Retina (tissue), 1 donor: ENCODE measurements at places on chromosomes 13 and 19.

DNA sequence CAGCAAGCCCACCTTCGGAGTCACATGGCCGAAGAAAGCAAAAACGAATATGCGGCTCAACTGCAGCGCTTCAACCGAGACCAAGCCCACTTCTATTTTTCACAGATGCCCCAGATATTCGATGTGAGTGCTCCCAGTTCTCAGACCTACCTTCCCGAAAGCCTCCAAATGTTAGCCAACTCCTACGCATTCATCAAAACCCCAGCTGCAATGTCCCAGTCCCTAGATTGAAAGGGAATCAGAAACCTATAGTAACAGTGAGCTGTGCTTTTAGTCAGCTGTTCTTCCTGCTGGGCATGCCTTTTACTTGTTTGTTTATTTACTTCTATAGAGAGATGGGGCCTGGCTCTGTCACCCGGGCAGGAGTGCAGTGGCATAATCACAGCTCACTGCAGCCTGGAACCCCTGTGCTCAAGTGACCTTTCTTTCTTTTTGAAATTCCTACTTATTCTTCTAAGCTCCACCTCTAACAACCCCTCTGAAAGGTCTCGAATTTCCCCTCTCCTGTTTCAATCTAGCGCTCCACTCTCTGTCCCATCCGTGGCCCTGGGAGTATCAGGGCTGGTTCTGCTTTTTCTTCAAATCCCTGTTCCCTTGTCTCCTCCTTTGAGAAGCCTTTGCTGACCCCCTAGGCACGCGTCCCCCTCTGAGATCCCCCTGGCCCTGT is 4.4 kb downstream of the TRIP10 start:
- DNase-seq, result no peak

DNA sequence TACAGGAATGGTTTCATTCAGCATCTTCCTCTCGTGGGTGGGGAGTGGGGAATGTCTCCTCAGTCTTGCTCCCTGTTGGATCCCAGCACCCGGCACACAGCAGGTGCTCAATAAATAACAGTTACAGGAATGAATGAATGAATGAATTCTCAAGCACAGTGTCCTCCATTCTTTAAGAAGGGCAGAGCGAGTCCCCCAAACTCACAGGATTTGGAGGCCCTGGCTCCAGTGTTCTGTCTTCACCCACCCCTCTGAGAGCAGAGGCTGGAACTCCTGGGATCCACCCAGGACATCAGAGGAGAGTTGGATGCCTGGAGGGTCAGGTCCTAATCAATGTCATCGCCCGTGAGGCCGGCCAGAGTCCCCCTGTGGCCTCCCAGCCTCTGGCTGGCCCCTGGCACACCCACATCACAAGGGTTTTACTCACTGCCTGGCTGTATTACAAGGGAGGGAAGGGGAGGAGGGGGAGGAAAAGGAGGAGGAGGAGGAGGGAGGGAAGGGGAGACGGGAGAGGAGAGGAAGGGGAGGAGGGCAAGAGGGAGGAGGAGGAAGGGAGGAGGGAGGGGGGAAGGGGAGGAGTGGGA is 8.7 kb upstream of the CREB3L3 start:
- no peak for DNase-seq

DNA sequence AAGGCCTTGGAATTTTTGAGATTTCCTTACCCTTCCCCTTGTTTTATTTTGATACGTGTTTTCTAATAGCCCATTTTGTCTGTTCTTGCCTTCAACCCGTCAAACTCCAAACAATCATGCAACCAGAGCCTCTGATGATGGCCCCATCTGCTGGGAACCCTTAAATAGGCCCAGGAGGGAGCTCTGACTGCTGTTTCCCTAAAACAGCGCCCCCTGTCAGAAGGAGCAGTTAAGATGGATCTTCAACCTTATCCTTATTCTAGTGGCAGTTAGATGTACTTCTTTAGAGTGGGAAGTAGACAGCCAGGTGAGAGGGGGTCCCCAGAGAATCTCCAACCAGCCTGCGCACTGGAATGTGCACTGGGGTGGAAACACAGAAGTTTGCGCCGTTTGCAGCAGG is 1031.0 kb upstream of the PCDH9 start:
- DNase-seq, result no peak

DNA sequence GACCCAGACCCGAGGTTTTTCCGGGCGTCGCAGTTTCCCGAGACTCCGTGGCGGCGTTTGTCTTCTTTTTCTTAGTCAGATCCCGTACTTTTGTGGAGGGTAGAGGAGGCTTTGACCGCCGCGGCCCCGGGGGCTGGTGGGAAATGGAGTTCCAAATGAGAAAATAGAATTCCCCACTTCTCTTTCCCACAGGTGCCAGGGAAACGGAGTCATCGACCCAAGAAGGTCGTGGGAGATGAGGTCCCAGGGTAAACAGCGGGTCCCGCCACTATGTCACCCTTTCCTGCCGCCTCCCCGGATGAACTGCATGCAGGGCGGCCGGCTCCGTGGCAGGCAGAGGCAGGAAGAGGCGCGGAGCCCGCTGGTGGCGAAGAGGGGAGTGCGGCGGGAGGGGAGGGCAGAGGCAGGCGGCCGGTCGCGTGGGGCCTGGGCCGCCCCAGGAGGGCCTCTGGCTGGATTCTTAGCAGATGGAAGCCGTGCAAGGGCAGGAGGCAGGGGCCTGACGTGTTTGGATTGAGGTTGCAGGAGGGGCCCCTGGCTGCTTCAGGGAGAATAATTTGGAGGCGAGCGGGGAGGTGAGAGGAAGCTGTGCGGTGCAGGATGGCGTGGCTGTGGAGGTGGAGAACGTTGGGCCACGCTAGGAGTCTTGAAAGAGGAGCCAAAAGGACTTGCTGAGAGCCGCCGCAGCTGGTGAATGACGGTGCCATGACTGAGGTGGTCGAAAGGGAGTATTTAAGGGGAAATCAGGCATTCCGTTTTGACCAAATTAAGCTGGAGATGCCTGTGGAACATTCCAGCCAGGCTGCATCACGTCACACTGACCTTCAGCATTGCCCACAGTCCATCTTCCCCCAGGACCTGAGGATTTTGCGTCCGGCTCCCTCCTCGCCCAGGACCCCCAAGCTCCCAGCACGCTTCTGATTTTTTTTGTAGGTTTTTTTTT is 11.7 kb downstream of the CYTH2 start:
- peak; percentile 80 for DNase-seq

GRCh38 chr13:113186061-113186900 is 22.2 kb downstream of the PCID2 start:
- DNase-seq, result no peak

GRCh38 chr13:80737513-80737912 is 396.6 kb upstream of the SPRY2 start:
- DNase-seq, result no peak

DNA sequence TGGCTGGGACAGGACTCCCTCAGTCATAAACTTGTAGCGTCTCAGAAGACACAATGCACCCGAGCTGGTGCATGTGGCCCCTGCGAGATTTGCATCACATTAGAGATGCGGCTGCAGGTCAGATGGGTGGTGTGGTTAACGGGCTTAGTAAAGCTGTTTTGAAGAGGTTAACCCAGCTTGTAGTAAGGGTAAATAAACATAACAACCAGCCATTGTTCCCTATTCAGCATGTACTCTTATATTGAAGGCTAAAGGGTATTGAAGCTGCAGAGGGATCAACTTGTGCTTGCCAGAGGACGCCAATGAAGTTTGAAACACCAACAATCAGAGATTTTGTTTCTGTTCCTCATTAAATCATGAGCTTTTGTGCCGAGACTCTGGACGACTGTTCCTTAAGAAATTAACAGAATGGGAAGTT is 79.4 kb downstream of the ZIC5 start:
- DNase-seq, result no peak

DNA sequence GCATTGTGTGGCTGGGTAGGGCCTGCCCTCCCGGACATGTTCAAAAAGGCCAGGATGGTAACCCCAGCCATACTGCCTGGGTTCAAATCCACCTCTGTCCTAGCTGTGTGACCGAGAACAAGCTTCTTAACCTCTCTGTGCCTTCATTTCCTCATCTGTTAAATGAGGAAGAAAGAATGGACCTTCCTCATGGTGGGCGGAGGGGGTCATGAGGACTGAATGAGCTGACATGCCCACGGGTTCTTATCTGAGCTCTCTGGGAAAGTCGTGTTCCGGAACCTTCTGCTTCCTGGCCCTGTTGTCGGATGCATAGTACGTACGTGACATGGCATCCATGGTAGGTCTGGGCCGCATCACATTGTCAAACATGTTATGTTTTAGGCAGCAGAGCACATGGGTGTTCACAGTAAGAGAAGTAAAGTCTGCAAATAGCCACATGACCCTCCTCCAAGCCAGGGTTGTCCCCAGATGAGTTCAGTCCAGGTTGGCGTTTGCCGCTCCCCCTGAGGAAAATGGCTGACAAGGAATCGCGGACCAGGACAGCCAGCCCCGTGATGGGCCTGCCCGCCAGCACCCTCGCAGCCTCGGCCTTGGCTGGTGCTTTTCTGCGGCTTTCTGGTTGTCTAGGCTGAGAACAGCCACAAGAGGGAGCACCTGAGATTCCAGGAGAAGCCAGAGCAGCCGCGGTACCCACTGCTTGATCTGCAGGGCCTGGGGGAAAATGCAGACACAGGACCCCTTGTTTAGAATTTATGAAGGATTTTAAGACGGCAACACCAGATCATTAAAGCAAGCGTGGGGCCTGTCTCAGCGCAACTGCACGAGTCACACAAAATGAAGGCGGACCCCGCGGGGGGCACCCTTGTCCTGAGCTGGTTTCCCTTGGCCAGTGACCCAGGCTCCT is 2.4 kb upstream of the NTN5 start:
- DNase-seq, result peak; percentile 93

DNA sequence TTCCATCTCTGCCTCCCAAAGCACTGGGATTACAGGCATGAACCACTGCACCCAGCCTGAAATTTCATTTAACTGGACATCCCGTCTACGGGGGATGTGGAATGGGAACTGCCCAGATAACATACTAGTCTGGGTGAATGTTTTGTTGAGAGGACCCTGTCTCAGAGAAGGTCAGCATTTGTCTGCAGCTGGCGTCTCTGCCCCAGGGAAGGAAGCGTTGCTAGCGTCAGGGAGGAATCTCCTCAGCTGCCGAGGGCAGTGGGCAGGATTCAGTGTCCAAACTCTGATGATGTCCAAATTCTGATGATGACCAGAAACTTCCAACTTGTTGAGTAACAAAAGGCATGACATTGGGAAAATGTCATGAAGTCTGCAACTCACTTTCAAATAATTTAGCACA is 3.1 kb downstream of the NXNL1 start:
- no peak for DNase-seq

DNA sequence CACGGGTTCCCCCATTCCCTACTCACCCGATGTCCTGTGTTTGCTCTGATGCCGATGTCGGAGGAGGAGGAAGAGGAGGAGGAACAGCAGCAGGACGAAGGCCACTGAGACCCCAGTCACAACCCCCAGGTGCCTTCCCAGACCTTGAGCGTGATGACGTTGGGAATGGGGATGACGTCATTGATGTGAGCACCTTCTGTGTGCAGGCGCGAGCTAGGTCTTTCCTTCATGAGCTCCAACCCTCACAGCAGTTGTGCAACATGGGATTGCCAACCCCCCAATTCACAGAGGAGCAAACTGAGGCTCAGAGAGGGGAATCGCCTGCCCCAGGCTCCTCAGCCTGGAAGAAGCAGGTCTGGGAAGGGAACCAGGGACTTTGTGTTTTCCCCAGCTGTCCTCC is 4.2 kb downstream of the LILRB5 start:
- no peak for DNase-seq

- DNase-seq, result peak; percentile 23
Observed at GRCh38 chr19:16814526-16815100, 14.6 kb upstream of the SIN3B start.

- DNase-seq, result no peak
Observed at GRCh38 chr19:13848798-13849676, 27.9 kb upstream of the NANOS3 start.

GRCh38 chr13:46100191-46100815 is 4.5 kb downstream of the CPB2 start:
- DNase-seq, result no peak

- DNase-seq, result no peak
Observed at GRCh38 chr19:40805258-40805868, 6.4 kb downstream of the EGLN2 start.

DNA sequence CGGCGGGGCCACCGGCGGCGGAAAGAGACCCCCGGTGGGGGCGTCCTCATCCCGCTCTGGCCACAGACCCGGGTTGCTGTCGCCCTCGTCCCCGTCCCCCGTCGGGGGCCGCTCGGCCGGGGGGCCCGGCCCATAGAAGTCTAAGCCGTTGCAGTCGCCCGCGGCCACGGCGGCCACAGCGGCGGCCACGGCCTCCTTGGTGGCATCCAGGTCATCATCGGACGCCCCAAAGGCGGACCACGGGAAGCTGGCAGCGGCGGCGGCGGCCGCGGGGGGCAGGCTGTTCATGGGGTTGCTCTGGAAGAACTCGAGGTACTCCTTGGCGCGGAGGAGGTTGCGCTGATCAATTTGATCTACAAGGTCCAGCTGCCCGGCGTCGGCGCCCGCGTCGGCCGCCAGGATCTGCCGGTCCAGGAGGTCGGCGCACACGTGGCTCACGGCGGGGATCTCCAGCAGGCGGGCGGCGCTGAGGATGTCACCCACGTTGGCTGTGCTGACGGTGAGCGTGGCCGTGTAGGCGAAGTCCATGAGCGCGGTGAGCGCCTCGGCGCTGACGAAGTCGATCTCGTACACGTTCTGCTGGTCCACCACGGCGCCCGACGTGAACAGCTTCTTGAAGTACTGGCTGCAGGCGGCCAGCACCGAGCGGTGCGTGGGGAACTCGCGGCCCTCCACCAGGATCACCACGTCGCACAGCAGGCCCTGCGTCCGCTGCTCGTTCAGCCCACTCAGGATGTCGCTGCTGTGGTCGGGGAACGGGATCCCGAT is 12.1 kb downstream of the ZBTB7A start:
- DNase-seq, result no peak

DNA sequence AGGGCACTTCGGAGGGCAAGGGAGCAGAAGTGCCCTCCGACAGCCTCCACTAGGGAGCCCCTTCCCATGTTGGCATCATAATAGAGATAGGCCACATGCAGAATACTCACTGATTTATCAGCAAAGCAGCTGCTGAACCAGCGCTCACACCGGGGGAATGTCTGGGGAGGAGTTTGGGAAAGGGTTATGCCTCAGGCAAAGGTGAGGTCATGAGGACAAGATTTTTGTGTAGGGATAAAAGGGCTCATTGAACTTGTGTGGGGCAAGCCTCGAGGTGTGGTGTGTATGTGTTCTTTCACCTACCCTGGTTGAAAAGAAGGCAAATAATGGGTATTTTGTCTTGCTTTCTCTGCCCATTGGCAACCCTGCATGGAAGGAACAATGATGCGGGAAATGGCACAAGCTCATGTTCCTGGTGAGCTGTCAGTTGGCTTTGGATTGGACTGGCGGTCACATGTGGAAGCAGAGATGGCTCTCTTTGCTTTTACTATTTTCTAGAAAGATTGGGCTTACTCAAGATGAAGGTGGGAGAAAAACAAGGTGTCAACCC is 39.1 kb upstream of the SLC7A9 start:
- no peak for DNase-seq
